AG04449 (cell line): ENCODE measurements at places on chromosomes 11 and 22.

- DNase-seq: no peak
Measured at GRCh38 chr11:119829402-119829801, 100.4 kb upstream of the NECTIN1 start.

- DNase-seq: no peak
Measured at GRCh38 chr11:19769820-19770219, 57.2 kb downstream of the NAV2 start.

GRCh38 chr11:100681064-100681502 lies 6.0 kb upstream of the ARHGAP42 start:
- no peak for DNase-seq

DNA sequence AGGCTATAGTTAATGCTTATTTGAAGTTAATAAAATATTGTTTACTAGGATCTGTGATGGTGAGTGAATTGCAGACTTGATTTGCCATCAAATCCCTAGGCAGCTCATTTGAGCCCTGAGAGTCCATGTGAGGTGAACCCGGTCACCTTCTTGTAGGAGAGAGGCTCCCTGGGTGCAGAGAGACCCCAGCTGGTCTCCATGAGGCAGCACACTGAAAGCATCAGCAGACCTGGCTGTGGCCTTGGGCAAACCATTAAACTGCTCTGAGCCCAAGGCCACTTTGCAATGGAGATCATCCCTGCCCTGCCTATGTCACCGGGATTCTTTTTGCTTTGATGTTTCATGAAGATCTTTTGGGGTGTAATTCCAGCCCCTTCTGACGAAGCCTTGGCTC lies 125.2 kb downstream of the MICAL2 start:
- DNase-seq: no peak

GRCh38 chr11:62777389-62777788 lies 6.2 kb downstream of the TAF6L start:
- no peak for DNase-seq

DNA sequence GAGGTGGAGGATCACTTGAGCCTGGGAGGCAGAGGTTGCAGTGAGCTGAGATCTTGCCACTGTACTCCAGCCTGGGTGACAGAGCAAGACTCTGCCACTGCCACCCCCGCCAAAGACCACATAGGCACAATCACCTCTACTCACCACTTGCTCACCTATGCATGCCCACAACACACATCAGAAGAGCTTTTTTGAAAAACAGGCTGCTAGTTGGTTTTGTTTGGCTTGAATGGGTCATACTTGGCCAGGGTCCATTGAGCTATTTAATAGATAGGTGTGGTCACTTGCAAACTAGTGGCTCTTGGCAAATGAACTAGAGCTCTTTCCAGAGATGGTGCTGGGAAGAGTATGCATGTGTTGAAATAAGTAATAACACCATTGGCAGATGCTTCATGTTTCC lies 80.1 kb downstream of the EMSY start:
- no peak for DNase-seq

DNA sequence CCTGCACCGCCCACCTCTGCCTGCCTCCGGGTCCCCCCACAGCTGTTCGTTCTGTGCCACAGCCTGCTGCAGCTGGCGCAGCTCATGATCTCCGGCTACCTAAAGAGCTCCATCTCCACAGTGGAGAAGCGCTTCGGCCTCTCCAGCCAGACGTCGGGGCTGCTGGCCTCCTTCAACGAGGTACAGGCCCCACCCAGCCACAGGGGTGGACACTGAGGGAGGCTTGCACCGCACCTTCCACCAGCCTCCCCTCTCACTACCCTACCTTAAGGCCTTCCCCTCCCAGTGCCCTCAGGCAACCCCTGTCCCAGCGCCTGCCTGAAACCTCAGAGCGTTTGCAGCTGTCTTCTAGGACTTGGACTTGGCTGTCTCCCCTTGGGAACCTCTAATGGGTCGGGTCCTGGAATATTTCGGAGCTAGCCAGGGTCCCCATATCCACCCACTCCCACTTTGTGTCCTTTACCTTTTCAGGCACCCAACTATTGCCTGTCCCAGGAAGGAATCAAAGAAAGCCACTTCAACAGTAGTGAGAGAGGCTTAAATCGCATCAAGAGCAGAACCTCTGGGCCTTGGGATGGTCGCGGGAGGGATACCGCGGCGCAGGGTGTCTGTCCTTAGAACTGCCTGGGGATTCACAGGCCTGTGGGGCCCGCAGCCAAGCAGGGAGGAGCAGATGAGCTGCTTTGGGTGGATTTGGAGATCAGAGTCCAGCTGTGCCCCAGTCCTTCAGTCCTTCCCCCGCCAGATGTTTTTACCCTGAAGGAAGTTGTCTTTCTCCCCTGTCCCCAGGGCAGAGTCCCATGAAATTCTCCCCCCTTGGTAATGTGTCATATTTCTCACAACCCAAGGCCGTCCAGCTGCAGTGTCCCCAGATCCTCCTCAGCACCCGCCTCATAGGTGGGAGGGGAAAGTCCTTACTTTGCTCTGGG lies 13.3 kb downstream of the SLCO2B1 start:
- no peak for DNase-seq

GRCh38 chr11:60288531-60288930 lies 8.1 kb downstream of the MS4A4A start:
- no peak for DNase-seq

DNA sequence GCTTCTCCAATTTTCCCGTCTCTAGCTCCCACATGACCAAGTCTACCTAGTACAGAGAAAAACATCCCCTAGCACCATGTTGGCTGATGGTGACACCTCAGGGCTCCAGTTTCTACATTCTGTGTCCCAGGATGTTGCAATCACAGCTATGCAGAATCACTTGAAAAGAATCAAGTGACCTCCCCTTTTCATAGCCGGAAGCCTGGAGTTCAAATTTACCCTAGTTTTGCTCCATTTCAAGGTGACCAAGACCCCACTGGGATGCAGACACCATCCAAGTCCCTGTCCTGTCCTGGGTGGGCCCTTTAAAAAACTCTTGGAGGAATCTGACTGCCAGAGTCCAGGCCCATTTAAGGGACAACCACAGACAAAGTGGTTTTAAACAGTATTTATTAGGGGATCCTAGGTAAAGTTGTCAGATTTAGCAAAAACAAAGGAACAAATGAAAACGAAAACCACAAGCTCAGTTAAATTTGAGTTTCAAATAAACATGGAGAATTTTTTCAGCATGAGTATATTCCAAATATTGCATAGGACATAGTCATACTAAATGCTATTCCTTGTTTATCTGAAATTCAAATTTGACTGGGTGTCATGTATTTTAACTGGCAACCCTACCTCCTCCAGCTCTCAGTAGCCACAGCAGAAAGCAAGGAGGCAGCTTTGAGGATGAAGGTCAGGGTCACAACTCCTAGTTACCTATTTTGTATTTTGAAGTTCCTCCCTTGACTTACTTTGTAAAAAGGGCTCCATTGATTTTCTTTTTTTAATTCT lies 52.4 kb downstream of the MIAT start:
- peak; percentile 17 for DNase-seq

DNA sequence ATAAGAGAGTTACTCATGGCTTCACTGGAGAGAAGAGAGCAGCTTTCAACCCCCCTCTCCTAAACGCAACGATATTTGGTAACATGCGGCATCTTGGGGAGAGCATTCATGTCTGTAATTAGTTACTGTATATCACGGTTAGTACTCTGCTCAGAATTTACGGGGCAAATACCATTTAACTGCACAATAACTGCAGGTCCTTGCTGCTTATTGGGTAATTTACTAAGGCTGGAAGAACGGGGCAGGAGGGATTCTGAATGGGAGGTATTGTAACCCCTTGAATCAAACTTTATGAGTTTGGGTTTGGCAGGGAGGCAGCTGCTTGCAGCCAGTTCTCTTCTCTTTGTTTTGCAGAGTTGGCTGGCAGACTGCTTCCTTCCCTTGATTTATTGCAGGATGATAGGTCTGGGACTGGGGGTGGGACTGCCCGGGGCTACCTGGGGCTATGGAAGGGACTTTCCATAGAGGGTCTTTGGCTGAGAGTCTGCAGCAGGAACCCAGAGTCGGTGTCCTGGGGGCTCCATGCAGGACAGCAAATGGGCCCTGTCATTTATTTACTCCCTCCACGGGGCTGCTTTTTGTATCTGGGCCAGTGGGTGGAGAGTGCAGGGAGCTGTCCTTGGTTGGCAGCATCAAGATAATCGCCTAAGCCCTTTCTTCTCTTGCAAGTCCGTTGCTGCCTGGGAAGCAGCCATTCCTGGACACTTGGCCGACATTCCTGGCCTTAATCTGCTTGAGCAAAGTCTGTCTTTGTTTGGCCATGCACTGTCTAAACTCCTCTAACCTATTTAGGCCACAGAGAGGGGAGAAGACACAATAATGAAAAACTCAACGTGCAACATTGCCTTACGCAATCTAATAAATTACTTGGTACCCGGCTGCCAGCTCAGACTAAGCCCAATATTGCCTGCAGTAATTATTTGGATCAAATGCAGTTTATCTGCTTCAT lies 188.9 kb downstream of the ST3GAL4 start:
- DNase-seq: no peak

- peak; percentile 52 for DNase-seq
Measured at GRCh38 chr11:19978668-19979518, 181.4 kb downstream of the DBX1 start.

DNA sequence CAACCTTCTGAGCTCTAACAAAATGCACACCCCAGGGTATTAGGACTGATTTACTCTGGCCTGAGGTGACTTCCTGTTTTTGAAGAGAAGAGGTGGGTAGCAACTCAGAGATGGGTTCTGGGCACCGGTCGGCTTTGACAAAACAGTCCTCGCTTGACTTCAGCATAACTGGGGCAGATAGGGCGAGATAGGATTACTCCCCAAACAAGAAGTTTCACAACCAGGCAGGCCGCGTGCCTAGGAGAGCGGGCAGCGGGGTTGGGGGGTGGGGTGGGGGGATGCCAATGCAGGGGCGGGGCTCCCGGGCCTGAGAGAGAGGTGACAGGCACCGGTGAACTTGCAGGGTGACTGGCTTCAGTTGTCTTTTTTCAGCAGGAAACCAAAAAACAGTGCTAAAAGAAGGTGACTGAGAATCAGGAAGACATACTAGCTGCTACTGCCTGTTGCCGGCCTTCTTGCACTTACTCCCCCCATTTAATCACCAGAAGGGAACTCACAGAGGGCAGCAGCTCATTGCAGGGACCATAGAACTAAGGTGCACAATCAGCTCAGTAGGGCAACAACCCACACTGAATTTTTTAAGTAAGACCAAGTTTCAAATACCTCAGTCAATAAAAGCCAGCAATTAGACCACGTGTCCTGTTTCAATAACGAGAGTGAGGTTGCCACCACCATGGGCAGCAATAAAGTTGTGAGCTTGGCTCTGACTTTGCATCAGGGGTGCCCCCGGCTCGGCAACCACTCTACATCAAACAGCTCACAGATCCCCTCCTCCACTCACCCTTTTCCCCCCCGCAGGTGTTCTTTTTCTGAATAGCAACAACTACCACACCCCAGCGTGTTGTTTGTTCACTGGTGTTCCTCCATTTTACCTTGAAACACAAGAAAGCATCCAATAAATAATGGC lies 37.2 kb upstream of the ETS1 start:
- DNase-seq: no peak

DNA sequence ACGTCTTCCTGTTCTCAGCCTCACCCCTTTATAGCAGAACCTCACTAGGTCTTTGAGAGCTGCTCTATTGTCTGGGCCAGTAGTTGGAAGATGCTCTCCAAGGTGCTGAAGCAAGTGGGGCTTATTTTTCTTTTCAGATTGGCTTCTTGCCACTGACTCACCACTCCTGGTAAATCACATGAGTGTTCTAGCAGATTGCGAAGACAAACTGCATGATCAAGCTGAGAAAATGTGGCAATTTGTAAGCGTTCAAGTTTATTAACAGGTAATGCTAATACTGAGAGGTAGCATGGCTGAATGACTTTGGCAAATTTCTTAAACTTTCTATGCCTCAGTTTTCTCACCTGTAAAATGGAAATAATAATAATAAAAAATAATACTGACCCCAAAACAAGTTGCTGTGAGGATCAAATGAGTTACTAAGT lies 59.2 kb downstream of the CACNG2 start:
- DNase-seq: peak; percentile 59
